ENCODE measurements at places on chromosomes 6 and 20.

DNA sequence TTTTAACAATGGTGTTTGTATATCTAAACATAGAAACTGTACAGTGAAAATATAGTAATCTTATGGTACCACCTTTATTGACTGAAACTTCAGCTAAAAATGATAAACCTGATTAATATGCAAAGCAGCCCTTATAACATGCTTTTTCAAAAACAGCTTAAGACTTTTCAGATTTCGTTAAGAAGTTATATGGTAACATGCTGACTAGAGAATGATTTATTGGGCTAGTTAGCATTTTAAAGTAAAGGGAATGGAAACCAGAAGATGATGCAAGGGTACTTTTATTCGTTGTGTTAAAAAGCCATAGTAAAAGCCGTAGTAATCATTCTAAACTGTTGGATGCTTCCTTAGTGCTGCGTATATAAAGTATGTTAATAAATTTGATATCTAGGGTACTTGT lies 50.5 kb downstream of the CBFA2T2 start:
- DNase-seq, result no peak

DNA sequence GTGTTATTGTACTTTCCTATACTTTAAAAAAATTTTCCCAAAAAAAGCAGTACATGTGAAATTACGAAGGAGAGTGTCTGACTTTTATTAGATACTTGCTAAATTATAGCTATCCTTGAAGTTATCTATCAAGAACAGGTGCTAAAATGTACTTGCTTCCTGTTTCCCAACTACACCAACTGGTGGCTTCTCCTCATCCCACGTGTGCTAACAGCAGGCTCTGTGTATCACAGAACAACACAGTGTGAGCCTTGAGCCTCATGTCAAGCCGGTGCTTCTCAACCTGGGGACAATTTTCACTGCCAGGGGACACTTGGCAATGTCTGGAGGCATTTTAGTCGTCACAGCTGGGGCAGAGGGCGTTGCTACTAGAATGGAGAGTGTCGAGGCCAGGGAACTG lies 36.2 kb upstream of the CDYL start:
- no peak for DNase-seq

- no peak for DNase-seq
Measured at GRCh38 chr20:32165836-32166545, 41.6 kb downstream of the PLAGL2 start.

GRCh38 chr6:157471895-157472686 lies 91.1 kb downstream of the ZDHHC14 start:
- DNase-seq, result no peak

DNA sequence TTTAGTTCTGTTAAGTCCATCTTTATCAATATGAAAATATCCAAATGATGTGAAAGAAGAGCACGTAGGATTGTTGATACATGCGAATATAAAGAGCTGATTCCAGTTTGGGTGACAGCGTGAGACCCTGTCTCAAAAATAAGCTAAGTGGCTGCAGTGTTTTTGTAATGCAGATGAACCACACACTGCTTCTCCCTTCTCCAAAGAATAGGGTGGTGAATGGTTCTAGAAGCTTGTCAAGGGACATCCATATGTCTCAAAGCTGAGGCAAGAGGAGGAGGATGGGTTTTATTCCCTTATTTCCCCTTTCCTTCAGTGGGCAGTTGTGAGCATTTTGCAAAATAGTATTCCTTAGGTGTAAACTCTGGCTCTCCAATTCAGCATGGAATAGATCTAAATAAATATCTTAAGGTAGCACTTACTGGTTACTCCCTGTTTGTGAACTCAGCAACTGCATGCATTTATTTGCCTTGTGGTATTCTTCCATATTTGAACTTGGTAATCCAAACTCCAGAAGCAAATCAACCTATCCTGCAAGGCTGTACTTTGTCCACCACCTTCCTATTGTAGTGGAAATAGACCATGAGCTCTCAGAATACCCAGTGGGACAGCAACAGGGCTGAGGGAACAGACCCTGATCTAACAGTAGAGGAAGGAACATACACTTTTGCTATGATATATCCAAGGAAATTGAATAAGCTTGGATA lies 38.0 kb downstream of the XRN2 start:
- DNase-seq, result no peak

- DNase-seq, result no peak
Measured at GRCh38 chr6:56938649-56939191, 16.2 kb upstream of the BEND6 start.

DNA sequence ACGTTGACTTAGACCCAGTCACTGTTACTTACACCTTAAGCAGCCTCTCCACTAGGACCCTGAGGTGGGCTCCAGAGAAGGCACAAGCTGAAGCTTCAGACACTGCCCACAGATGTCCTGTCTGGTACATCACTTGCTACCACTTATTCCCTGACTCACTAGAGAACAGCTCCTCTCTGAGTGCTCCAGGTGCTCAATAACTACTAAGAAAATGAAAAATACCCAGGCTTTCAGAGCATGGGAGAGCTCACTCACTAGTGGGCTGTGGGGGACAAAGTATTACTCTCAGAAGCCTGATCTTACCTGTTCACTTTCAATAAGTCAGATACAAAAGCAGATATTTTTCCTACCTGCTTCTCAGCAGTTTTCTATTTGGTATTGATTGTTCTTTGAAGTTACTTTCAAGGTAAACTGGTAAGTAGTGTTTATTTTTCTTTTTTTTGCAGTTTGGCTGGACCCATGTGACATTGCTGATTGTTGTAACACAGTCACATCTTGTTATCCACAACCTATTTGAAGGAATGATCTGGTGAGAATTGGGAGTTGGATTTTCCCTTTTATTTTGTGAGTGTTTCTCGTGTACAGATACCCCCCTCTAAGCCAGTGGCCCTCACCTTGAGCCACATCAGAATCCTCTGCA lies 55.9 kb downstream of the CDS2 start:
- DNase-seq, result no peak

DNA sequence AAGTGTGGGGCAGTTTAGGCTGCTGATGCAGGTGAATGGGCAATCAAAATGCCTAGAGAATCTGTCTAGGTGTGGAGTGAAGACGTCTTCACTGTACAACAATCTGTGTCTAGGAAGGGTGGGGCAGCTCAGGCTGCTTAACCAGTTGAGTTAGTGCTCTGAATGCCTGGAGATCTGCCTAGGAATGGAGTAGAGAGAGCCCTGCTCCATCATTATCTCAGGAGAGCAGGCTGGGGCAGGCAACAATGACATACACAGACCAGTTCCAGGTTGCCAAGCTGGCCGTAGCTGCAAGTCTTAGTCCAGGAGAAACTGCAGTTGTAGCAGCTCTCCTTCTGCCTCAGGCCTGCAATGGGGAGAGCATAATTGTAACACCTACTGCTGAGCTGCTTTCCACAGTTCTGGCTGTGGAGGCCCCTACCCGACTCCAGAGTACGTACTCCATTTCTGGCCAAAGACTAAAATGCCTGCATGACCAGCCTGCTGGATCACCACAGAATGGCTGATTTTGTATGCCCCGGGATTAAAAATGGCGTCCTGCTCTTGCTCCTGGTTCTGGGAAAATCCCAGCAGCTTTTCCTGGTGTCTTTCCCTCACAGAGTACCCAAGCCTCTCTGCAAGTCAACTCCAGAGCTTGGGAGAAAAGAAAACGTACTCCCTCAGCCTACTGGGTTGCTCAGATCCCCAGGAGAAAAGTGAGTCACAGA lies 545.4 kb downstream of the ADGRB3 start:
- no peak for DNase-seq

- DNase-seq, result no peak
Measured at GRCh38 chr20:58241766-58242465, 13.5 kb upstream of the ANKRD60 start.

DNA sequence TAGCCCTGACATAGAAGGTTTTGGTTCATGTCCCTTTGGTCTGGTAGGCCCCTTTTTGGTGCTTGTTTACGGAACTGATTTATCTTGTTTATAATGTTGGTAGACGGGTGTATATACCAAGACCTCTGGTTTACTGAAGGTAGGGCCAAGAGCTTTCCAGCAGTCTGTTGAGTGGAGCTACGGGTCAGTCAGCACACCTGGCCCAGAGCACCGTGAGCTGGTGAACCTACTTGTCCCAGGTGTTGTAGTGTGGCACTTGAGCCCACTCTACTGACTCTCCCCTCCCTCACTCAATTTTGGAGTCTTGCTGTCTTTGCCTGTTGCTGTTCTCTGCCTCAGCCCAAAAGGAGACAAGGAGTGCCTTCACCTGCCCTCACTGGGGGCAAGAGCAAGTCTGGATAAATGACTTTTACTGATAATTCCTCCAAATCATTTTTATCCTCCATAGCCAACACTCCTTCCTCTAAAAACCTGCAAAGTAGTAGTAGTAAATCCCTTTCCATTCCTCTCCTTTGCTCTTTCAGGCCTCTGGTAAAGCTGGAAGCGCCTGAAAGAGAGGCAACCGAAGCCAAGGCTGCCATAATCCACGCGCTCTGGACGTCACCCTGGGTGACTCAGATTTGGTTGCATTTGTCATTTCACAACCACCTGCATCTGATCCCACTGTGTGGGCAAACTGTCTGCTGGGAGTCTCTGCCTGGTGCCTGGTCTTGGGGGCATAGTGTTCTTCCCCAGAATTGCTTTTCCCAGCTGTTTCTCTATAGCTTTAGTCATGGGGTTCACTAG lies 22.2 kb downstream of the RREB1 start:
- DNase-seq, result no peak

GRCh38 chr20:58598211-58599015 lies 52.7 kb upstream of the STX16 start:
- no peak for DNase-seq

GRCh38 chr6:167211881-167212712 lies 54.3 kb upstream of the GPR31 start:
- no peak for DNase-seq

- no peak for DNase-seq
Measured at GRCh38 chr6:39167321-39167720, 52.3 kb upstream of the SAYSD1 start.

- DNase-seq, result no peak
Measured at GRCh38 chr6:111653979-111654378, 48.3 kb upstream of the TRAF3IP2 start.

GRCh38 chr6:54910431-54910884 lies 63.9 kb downstream of the FAM83B start:
- no peak for DNase-seq

All from cortex of kidney (tissue), 1 donor.